ENCODE measurements at places on chromosomes 13 and 19.

GRCh38 chr19:49957262-49957915 lies 3.6 kb downstream of the SIGLEC11 start:
- DNase-seq: no peak
- peaks cover 17% of the 10 kb centered on the region for H3K27me3 ChIP-seq
- H3K4me3 ChIP-seq: no peak overlapping the region
- no peak overlapping the region for H3K27ac ChIP-seq
- H3K36me3 ChIP-seq: no peaks in the 10 kb centered on the region
- peaks cover 10% of the 10 kb centered on the region for H3K4me1 ChIP-seq

DNA sequence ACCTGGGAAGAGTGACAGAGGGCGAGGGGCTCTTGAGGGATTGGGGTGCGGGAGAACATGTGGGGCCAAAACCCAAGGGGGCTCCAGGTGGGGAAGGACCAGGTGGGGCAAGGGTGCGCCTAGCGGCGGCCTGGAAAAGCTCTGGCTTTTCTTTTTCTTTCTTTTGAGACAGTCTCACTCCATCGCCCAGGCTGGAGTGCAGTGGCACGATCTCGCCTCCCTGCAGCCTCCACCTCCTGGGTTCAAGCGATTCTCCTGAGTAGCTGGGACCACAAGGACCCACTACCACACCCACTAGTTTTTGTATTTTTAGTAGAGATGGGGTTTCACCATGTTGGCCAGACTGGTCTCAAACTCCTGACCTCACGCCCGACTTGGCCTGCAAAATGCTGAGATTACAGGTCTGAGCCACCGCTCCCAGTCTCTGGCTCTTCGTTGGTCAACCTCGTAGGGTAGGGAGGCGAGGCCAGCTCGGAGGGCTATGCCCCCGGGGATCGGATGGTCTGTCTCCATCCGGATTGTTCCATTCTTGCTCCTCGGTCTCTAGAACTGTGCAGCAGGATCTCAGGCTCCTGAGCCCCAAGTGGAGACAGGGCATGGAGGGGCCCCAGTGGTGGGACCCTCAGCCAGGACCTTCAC lies 3.7 kb downstream of the GADD45B start:
- H3K4me1 ChIP-seq: peaks cover 23% of the 10 kb centered on the region
- H3K27me3 ChIP-seq: peaks cover 3% of the 10 kb centered on the region
- H3K4me3 ChIP-seq: peak overlapping the region; percentile 100
- peaks cover 40% of the 10 kb centered on the region for H3K36me3 ChIP-seq

GRCh38 chr13:51342706-51343105 lies 3.2 kb downstream of the SERPINE3 start:
- no peak overlapping the region for H3K27ac ChIP-seq
- no peak for DNase-seq
- peaks cover 3% of the 10 kb centered on the region for H3K4me1 ChIP-seq
- no peaks in the 10 kb centered on the region for H3K27me3 ChIP-seq

- H3K4me1 ChIP-seq: peaks cover 10% of the 10 kb centered on the region
- peak overlapping the region; percentile 39 for H3K27ac ChIP-seq
- H3K36me3 ChIP-seq: peaks cover 97% of the 10 kb centered on the region
- H3K27me3 ChIP-seq: no peaks in the 10 kb centered on the region
Measured at GRCh38 chr19:19677579-19677978, 8.9 kb downstream of the ZNF101 start.

GRCh38 chr19:6866741-6867151 lies 20.6 kb upstream of the ADGRE1 start:
- no peak for DNase-seq
- H3K36me3 ChIP-seq: no peaks in the 10 kb centered on the region
- H3K4me1 ChIP-seq: peaks cover 23% of the 10 kb centered on the region
- H3K4me3 ChIP-seq: no peak overlapping the region
- no peaks in the 10 kb centered on the region for H3K27me3 ChIP-seq
